ENCODE measurements at places on chromosomes 3 and 15.

GRCh38 chr15:101159096-101159935 is 92.5 kb downstream of the CHSY1 start:
- DNase-seq: no peak

DNA sequence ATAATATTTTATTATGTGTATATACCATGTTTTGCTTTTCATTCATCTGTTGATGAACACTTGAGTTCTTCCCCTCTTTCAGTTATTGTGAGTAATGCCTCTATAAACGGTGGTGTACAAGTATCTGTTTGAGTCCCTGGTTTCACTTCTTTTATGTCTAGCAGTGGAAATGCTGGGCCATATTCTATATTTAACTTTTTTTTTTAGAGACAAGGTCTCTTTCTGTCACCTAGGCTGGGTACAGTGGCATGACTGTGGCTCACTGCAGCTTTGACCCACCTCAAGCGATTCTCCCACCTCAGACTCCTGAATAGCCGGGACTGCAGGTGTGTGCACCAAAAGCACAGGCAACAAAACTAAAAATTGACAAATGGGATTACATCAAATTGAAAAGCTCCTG is 19.9 kb downstream of the GOLM2 start:
- DNase-seq: no peak

DNA sequence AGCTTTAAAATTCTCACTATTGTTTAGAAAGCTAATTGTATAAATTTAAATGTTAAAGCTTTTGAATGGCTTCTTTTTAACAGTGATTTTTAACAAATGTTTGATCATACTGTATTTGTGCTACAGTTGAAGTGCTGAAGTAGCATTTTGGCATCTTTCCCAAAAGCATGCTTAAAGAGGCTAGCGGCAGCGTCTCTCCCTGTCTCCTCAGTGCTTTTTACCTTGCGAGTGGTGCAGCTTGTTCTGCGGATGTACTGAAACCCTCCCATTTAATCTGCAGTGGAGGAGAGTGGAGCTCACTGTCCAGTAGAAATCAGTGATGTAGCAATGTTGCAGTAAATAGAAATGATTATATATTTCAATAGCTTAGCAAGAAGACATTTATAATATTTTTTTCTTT is 43.7 kb downstream of the LRRC49 start:
- DNase-seq: no peak

- DNase-seq: no peak
Observed at GRCh38 chr15:86647810-86648440, 568.3 kb downstream of the AGBL1 start.

DNA sequence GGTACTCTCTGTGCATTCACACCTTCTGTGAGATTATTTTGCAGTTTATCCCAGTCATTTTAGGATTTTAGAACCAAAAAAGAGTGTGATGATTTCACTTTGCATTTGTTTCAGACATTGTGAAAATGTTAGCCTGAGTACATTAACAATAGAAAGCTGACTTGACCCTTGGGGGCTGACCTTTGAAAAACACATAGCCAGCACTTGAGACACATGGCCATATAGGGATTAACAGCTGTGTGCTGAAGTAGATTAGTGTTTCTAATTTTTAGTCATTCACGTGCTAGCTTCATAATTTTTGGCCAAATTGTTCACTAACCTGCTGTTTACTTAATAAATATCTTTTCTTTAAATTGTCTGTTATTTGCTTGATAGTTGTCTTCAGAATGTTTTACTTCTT is 3.5 kb downstream of the FEM1B start:
- DNase-seq: no peak

- DNase-seq: no peak
Observed at GRCh38 chr3:12557473-12558100, 700 bp downstream of the MKRN2 start.

DNA sequence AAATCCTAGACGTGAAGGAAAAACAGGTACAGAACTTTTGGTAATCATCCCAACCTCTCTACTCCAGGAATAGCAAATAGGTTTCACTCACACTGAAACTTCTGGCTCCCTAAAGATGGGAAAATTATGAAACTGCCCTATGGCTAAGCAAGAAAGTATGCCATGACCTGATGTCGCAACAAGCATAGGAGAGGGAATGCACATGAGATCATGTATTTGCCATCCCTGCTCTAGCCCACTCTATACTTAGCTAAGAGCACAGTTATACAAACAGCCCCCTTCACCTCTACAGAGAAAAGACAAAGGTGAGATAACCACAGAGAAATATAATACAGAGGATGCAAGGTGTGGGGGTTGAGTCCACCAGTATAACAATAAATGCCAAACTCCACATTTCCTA is 102.7 kb downstream of the TBC1D5 start:
- DNase-seq: peak; percentile 57

GRCh38 chr15:77642793-77643430 is 10.2 kb upstream of the LINGO1 start:
- DNase-seq: no peak

GRCh38 chr3:87509401-87509800 is 233.0 kb upstream of the POU1F1 start:
- no peak for DNase-seq

- no peak for DNase-seq
Observed at GRCh38 chr15:92908713-92909057, 8.6 kb downstream of the CHD2 start.

DNA sequence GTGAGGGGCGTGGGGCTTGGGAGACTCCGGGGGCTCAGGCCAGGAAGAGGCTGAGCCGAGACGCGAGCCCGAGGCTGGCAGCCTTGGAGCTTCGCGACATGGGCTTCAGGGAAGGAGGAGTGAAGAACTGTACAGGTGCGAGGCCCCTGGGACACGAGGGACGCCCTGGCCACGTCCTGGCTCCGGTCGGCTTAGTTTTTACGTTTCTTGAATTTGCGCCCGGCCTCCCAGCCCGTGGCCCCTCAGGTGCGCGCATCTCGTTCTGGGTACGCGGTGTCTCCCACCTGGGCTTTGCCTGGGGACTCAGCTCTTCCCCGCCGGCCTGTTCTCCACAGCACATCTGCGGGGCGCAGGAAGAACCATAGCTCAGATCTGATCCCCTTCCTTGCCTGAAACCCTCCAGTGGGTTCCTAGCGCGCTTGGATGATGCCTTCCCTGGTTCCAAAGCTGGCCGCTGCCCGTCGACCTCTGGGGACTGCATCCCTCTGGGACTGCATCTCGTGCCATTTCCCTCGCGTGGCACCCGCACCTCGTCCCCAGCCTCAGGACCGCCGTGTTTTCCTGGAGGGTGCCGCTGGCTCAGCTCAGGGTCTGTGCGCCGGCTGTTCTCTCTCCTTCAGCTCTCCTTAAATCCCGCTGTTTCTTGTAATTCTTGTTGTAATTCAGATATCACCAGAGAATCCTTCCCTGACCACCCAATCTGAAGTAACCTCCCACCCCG is 614 bp downstream of the CHCHD6 start:
- DNase-seq: no peak

DNA sequence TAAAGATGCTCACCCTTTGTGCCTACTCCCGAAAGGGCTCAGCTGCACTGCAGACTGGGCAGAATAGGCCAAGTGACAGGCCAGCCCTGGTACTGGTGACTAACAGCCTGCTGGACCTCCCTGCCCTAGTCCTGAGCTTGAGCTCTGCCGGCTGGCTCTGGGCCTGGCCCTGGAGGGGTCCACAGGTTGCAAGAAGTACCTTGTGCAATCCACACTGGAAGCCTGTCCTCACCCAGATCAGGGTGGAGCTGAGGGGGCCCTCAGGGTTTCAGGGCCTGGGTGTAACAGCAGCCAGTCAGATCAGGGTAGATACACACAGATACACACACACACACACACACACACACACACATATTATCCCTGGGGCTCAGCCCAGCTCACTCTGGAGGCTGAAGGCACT is 27.3 kb upstream of the PLA2G4D start:
- no peak for DNase-seq

DNA sequence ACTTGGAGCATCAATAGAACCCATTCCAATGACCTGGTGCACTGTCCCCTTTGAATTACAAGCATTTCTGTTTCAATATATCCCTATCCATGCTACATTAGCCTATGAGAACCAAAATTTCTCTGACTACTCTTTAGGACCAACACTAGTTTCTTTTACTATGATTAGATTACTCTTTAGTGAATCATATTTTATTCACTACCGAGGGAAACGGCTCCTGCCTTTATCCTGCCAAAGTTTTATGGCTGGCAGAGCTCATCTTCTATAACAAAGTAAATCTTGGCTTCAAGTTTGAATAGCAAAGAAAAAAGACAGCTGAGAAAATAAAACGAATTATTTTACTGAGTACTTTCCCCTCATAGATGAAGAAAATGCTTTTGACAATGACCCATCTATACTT is 120.9 kb downstream of the SLC9A9 start:
- DNase-seq: no peak

DNA sequence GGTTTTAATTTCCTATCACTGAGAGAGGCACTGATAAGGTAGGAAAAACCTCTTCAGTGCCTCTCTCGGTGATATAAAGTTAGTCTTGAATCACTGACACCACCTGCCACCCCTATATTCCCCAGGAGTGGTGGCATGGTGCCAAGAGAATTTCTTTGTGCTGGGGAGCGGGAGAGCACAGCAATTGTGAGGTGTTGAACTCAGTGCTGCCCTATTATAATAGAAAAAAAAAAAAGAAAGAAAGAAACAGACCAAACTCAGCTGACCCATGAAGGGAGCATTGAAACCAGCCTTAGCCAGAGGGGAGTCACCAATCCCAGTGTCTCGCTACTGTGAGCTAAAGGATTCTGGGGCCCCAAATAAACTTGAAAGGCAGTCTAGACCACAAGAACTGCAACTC is 201.4 kb upstream of the STT3B start:
- no peak for DNase-seq

DNA sequence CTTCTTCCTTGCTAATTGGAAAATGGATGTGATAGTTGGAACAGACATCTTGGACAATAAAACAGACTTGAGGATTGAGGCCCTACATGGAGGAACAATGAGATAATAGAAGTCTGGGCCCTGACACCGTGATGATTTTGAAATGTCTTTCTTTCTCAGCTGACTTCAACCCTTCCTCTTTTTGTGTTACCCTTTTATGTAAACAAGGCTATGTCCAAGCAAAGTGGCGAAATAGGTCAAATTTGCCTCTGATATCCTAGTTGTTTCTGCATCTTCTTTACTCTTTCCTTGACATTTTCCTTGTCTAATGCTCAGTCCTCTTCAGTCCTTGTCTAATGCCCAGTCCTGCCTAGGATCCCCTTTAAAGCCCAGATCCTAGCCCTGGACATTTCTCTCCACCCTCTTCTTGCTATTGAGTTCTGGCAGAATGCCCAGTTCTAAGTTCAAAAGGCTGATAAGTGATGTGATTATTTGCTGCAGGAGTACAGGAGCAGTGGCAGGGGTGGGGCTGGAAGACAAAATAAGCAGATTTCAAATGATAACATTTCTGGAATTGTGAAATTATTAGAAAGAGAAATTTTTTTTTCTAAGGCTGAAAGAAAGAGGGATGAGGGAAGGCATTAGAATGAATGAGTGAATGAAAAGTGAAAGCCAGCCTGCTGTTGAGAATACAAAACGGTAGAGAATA is 6.5 kb upstream of the VPS8 start:
- DNase-seq: no peak

GRCh38 chr3:196288141-196288460 is 575 bp upstream of the PCYT1A start:
- no peak for DNase-seq

- no peak for DNase-seq
Observed at GRCh38 chr3:142086581-142087090, 62.7 kb downstream of the TFDP2 start.

DNA sequence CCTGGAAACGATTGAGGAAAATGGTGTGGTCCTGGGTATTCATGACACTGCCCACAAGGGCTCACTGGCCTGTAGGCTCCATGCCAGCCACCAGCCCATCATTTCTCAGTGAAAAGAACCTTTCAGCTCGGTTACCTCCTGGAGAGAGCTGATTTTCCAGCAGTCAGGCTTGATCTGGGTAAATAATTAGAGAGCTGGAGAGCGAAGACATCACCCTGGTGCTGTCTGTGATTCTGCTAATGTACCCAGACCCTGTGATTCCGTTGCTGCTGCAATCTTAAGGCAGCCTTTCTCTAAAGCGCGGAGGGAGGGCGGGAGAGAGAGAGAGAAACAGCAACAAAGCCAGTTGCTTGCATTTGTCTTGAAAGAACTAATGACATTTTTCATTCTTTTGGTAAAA is 221.9 kb upstream of the TOPAZ1 start:
- DNase-seq: no peak

DNA sequence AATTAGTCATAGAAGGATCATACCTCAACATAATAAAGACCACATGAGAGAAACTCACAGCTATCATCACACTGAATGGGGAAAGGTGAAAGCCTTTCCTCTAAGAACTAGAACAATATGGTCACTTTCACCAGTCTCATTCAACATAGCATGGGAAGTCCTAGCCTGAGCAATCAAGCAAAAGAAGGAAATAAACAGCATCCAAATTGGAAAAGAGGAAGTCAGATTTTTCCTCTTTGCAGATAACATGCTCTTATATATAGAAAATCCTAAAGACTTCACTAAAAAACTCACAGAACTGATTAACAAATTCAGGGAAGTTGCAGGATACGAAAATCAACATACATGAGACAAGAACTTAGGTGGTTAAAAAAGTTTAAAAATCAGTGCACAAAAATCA is 24.7 kb downstream of the MAP3K13 start:
- DNase-seq: no peak

DNA sequence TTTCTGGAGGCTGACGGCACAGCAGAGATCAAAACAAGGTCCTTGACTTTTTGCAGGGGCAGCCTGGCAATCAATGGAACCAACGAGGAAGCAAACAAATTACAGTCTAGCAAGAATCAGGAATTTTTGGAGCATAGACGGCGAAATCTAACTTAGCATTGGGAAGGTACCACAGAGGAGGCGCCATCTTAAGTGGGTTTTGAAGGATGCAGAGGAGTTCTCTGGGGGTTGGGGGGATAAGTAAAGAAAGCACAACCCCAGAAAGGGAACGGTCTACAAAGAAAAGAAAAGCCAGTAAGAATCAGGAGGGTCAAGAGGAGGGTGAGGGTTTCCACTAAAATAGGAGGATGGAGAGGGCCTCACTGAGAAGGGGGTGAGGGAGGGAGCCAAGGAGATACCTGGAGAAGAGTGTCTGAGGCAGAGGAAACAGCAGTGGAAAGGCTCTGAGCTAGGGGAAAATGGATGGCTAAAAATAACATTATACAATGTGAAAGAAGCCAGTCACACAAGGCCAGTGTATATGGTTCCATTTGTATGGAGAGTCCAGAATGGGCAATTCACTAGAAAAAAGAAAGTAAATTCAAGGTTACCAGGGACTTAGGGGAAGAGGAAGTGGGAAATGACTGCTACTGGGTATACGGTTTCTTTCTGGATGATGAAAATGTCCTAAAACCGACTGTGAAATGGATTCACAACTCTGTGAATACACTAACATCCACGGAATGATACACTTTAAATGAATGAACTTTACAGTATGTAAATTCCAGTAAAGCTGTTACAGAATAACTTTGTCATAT is 25.2 kb upstream of the IQSEC1 start:
- no peak for DNase-seq

DNA sequence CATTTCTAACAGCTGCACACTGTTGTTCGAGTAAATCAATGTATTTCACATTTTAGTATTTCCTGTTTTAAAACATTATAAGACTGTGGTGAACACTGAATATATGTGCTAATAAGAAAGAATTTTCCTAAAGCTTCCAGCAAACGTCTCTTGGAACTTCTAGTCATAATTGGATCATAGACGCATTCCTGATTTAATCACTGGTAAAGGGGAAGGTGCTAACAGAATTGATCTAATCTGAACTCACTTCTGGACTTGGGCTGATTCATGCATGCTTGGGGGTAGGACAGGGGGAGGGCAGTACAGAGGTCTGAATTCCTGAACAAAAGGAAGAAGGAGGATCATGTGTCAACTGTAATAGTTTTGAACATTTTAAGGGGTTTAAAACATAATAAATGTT is 7.3 kb upstream of the LEKR1 start:
- no peak for DNase-seq
